ENCODE measurements at places on chromosomes 3 and 15.
A peak's percentile ranks its signal among the peaks of the same experiment; 100 is the strongest.

DNA sequence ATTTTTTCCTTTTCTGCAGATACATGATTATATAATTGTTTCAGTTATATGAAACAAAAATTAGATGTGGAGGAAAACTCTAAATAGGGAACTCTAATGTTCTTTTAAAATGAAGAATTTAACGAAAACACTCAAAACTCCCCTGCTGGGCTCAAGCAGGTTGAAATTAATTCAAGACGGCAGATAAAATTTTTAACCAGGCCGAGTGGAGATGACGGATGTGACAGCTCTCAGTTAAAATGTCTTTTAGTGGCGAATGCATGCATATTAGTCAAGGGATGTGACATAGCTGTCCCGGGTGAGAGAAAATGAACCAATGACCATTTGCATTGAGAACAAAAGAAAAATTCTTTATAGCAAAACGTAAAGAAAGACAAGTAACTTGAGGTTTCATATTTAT, 110.1 kb downstream of the ROBO2 start:
- no peak for DNase-seq

DNA sequence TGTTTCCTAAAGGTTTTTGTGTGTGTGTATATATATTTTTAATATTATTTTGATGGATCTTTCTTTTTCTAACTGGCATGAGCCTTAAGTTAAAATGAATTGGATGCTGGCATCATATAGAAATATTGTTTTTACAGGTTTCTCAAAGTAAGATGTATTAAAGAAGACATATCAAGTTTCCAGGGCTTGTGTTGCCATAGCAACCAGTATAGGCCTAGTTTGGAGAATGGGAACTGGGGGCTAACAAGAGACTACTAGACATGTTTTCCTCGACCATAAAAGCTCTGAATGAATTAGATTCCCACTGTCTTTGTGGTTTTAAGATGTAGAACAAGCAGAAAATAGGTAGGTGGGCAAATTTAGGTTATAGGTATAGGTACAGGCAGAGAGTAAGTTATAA, 771.4 kb downstream of the TUSC7 start:
- DNase-seq, result no peak

DNA sequence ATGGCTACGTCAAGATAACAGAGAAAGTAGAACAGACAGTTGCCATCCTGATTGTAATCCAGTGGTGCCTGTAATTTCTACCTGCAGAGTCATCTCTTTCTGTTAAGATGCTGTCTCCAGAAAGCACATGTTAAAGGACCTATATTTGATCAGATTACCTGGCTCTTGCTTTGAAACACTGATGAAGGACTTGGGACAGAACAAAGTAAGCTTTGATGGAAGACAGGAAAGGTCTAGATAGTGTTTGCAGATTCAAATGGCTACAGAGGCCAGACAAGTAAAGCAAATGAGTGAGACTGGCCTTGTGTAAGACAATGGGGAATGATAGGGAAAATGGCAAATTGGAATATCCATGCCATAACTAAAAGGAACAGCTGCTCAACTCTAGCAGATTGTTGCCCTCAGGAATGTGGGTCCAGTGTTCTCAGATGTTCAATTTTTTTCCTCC, 1.8 kb upstream of the GSK3B start:
- no peak for DNase-seq

- DNase-seq, result no peak
Observed at GRCh38 chr3:177589911-177590381, 392.7 kb upstream of the TBL1XR1 start.

- no peak for DNase-seq
Observed at GRCh38 chr3:51245867-51246266, 139.2 kb upstream of the MANF start.

GRCh38 chr3:172061724-172062184, 22.4 kb downstream of the FNDC3B start:
- DNase-seq, result peak; percentile 40

GRCh38 chr3:106082616-106083015, 213.8 kb upstream of the CBLB start:
- DNase-seq, result peak; percentile 34

GRCh38 chr3:184717399-184717983, 5.6 kb upstream of the MAGEF1 start:
- DNase-seq, result no peak

DNA sequence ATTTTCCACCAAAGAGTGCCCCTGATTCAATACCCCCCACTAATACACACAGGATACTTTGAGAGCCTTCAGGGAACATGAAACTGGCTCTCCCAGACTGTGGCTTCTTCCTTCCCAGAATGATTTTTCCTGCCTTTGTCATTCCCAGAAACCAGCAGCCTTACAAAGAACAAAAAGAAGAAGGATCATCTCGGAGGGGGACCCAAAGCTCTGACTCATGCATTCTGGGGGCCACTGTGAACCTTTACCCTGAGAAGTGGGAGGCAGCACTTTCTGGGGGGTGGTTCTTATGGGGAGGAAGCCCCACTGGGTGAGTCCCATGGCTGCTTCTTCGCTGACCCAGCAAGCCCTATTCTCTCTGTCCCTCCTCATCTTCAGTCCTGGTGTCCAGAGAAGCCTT, 44.7 kb upstream of the RAD18 start:
- DNase-seq, result no peak

DNA sequence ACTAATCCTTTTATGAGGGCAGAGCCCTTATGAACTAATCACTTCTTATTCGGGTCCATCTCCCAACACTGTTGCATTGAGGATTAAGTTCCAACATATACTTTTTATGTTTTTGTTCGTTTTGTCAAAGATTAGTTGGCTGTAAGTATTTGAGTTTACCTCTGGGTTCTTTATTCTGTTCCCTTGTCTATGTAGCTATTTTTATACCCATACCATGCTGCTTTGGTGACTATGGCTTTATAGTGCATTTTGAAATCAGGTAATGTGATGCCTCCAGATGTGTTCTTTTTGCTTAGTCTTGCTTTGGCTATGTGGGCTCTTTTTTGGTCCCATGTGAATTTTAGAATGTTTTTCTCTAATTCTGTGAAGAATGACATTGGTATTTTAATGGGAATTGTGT, 166.4 kb upstream of the KCNMB2 start:
- DNase-seq, result peak; percentile 10

DNA sequence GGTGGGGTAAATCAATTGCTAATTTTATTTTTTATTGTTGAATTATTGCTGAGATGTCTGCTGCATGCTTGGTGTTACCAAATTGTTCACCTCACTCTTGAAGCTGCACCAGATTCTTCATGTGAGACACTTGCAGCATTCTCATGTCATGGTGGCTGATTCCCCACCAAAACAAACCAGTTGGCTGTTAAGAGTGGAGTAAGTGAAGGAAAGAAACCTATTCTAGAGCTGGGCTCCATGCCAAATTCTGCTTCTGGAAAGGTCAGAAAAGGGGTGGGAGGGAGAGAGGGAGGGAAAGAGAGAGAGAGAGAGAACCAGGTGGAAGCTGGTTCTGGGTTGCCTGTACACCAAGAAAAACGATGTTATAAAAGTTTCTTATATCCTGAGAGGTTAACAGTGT, 317.5 kb upstream of the THRB start:
- no peak for DNase-seq

DNA sequence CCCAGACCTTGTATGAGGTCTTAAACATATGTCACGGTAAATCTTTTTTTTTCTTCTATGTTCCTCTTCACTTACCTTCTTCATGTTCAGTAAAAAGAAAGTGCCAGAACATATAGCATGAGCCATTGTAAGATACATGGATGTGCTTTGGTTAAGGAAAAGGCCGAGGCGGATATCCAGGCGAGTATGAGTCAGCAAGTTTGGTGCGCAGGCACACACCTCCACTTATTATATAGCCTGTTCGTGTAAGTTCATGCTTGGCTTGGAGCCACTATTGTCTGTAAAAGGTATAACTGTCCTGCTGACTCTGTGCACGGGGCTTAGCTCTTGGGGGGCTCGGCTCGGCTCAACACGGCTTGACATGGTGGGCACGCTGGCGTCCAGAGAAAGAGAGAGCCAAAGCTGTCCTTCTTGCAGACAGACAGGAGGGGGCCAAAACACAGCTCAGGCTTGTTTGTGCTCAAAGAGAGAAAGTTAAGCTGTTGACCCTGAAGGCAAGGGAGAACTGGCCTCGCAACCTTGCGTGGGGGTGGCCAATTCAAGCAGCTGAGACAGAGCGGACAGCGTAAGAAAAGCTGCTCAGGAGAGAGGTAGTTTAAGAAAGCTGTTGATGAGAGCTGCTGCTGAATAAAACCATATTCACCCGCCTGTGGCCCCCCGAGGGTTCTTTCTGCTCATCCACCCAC, 251.2 kb downstream of the SLC9A9 start:
- no peak for DNase-seq

- no peak for DNase-seq
Observed at GRCh38 chr3:123883111-123883510, 1.0 kb downstream of the MYLK start.

- no peak for DNase-seq
Observed at GRCh38 chr3:133871368-133872090, 24.2 kb downstream of the RAB6B start.

DNA sequence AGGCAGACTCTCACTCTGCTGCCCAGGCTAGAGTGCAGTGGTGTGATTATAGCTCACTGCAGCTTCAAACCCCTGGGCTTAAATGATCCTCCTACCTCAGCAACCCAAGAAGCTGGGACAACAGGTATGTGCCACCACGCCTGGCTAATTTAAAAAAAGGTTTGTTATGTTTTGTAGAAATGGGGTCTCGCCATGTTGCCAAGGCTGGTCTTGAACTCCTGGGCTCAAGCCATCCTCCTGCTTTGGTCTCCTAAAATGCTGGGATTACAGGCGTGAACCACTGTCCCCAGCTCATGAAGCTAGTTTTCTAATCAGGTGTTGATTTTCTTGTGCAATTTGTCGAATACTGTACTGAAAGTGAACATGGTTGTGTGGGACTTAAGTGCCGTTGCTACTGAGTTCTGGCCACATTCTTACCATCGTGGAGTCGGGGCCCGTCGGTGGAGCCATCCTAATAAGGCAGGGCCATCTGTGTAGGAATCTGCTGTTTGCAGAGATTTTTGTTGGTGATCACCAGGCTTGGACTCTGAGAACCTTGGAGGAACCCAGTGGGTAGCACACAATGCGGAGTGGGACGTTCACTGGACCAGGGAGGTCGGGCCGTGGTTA, 193.2 kb downstream of the GOLGA6L6 start:
- no peak for DNase-seq

- peak; percentile 58 for DNase-seq
Observed at GRCh38 chr3:112858410-112859069, 11.9 kb upstream of the CD200R1L start.

DNA sequence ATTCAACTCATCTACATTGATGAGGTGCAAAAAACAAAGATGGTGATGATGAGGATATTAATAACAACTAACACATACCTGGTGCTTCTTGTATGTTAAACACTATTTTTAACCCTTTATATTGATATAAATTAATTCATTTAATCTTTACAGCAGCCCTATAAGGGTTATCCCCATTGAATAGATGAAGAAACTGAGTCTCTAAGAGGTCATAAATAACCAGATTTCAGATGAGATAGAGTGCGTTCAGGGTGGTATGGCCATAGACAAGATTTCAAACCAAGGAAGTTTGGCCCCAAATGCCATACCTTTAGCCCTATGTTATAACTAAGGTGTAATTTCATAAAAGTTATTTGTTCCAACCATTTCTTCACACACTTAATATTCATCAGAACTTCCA, 82.6 kb downstream of the CMSS1 start:
- DNase-seq, result no peak

DNA sequence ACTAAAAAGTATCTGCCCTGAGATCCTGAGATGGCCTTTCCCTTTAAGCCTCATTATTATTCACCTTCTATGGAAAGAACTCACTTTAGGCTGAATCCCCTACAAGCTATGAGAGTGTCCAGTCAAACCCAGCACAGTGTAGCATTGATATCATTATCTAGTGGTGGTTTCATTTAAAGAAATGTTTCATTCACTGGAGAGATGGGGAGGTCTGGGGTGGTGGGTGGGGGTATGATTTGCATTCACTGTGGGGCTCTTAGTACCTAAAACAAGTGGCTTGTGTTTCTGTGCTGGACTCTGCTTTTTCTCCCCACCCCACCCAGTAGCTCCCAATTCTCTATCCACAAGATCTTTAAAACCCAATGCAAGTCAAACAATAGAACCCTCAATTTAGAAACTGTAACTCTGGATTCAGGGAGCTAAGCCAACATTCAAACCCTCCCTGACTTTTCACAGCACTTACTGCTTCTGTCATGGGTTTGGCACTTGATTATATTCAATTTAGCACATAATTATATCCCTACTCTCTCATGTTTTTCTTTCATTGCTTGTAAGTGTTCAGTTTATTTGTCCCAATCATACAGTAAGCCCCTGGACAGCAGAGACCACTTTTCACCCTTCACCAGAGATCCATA, 310.5 kb upstream of the THBS1 start:
- DNase-seq, result no peak

DNA sequence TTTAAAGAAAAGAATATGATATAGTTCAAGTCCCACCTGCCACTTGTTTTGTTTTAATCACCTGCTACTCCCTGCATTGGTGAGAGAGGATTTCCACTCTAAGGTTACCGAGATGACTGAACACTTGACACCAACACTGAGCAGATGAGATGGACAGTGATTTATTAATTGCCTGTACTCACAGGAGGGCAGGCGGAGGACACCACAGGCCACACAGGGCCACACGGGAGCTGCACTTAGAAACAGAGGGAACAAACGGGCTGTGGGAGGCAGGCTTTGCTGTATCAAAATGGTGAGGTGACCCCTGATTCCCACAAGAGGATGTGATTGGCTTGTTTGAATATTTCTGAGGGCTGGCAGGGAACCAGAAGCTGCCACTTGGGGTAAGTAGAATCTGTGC, 10.8 kb downstream of the MINAR1 start:
- no peak for DNase-seq

GRCh38 chr15:49855917-49856637, 235.2 kb downstream of the DTWD1 start:
- no peak for DNase-seq
